ENCODE measurements at places on chromosomes 6 and 20.
A peak's percentile ranks its signal among the peaks of the same experiment; 100 is the strongest.

DNA sequence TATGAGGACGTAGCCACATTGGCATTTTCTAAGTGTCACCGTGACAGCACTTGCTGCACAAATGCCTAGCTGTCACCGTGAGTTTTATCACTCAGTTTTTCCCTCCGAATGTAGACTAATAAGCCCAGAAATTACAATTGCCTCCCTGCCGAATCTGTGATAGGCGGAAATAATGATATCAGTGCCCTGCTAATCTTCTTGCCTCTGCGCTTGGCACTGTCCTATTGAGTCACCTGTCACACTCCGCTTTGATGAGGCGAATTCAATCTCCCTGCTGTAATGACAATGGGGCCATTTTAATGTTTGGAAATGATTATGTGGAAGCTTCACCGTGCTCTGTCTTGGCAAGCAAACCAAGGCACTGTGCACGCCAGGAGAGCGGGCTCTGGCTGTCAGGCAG is 112.8 kb downstream of the LINC00237 start:
- no peak for DNase-seq

- DNase-seq, result no peak
Observed at GRCh38 chr6:135228486-135228885, 47.4 kb downstream of the MYB start.

GRCh38 chr20:50003253-50003656 is 20.5 kb downstream of the SNAI1 start:
- DNase-seq, result no peak

- DNase-seq, result no peak
Observed at GRCh38 chr6:75963569-75963968, 108.9 kb downstream of the IMPG1 start.

GRCh38 chr20:8074931-8075330 is 55.4 kb upstream of the TMX4 start:
- DNase-seq, result no peak

- DNase-seq, result no peak
Observed at GRCh38 chr6:106527979-106528378, 101.3 kb downstream of the RTN4IP1 start.

GRCh38 chr6:41970436-41970846 is 28.8 kb upstream of the CCND3 start:
- DNase-seq, result no peak

DNA sequence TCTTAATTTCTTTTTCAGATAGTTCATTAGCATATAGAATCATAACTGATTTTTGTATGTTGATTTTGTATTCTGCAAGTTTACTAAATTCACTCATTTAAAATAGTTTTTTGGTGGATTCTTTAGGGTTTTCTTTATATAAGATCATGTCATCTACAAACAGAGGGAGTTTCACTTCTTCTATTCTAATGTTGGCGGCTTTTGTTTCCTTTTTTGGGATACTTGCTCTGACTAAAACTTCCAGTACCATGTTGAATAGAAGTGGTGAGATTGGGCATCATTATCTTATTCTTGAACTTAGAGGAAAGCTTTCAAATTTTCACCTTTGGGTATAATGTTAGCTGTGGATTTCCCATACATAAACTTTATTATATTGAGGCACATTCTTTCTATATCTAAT is 296.9 kb downstream of the BCKDHB start:
- no peak for DNase-seq

DNA sequence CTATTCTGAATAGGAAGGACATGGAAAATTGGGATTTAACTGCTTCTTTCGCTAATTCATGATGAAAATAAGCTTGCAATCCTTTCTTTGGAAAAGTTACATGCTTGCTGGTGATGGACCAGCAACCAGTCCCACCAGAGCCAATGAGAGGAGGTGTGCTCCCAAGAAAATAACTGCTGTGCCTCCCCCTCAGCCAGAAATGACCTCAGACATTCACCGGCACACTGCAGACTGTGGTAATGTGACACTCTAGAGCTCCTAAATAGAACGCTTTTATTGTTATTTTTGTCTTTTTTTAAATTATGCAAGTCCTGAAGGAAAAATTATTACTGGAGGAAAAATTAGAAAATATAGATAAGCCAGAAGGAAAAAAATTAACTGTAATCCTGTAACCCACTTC is 2.6 kb downstream of the PYGB start:
- DNase-seq, result no peak

GRCh38 chr6:115817161-115817560 is 243.5 kb downstream of the FRK start:
- no peak for DNase-seq

DNA sequence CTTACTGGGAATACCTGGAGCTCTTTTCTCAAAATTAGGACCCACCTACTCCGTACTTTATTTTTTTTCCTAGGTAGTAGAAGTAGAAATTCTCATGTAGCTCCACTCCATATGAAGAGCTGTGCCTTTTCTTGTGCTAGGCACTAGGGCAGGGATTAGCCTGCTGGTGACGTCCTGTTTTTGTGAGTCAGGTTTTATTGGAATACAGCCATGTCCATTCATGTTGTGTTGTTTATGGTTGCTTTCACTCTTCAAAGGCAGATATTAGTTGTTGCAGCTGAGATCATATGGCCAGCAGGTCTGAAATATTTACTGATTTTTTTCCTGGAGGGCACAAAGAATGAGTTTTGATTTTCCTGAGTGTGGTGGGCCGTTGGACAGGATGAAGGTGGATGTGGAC is 20.5 kb downstream of the XRN2 start:
- no peak for DNase-seq

- no peak for DNase-seq
Observed at GRCh38 chr6:147949981-147950622, 392.5 kb upstream of the SASH1 start.

- peak; percentile 98 for DNase-seq
Observed at GRCh38 chr20:50320901-50321796, 130.5 kb downstream of the CEBPB start.

DNA sequence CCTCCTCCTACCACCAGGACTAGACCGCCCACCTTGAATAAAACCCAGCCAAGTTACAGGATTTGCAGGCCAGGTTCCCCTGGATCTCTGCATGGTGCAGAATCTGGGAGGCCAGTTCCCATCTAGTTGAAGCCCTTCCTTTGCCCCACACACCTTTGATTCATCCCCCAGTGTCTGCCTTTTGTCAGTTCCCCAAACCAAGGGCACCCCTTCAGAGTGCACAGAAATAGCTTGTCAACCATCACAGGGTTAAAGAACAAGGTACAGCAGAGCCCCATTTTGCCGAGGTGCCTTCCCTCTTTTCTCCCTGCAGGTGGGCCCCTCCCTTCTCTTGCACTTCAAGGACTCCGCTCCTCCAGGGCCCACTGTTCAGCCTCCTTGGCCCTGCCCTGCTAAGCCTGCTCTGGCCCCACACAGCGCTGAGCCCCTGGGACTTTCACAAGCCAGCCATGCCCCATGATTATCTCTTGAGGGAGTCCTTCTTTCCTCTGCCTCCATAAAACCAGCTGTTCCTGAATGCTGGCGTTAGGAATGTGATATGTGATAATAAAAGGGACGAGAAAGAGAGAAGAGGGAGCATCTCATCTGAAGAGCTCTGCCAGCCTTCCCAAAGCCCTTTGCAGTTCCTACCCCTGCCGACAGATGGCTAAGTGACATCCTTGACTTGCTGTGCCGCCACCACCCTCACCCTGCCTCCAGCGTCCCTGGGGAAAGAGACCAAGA is 280.3 kb downstream of the CDC5L start:
- peak; percentile 76 for DNase-seq

DNA sequence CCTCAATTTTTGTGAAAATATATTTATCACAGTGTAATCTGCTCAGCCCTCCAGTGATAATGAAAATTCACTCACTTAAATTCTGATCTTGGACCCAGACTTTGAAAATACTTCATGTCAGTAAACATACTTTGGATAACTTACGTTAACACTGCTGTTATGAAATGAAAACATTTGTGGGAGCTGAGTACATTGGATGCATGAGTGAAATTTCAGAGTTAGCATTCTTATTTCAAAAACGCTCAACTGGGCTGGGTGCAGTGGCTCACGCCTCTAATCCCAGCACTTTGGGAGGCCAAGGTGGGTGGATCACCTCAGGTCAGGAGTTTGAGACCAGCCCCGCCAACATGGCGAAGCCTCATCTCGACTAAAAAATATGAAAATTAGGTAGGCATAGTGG is 196.4 kb downstream of the UTRN start:
- DNase-seq, result no peak

DNA sequence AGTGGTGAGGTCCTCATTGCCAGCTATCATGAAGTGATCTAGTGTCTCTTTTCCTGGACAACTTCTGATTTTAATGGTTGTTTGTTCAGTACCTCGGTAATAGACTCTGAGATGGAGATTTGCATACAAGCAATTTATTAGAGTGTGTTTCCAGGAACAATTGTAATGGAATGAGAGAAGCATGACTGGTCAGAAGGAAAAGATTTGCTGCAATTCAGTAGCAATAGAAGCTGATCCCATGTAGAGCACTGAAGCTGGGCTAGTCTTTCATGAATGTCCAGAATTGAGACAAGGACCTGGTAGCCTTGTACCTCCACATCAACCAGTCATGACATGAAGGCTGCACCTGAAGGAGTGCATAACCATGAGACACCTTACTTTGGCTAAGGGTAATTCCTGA is 526.5 kb downstream of the NKAIN2 start:
- no peak for DNase-seq

DNA sequence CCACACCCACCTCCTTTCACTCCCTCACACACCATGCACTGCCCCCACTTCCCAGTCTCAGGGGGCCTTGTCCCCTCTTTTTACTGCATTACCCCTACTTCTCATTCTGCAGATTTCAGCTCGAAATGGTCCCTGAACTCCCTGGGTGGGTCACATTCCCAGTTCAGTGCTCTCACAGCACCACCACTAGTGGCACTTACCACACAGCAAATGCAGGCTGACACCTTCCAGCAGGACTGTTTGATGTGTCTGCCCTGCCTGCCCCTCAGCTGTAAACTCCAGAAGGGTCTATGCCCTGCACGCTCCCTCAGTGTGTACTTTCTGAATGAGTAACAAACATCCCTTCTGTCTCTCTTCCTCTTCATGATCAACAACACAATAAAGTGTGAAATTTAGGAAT is 4.0 kb downstream of the DYNLT1 start:
- no peak for DNase-seq

- DNase-seq, result peak; percentile 0
Observed at GRCh38 chr20:24783631-24784492, 165.2 kb upstream of the CST7 start.

DNA sequence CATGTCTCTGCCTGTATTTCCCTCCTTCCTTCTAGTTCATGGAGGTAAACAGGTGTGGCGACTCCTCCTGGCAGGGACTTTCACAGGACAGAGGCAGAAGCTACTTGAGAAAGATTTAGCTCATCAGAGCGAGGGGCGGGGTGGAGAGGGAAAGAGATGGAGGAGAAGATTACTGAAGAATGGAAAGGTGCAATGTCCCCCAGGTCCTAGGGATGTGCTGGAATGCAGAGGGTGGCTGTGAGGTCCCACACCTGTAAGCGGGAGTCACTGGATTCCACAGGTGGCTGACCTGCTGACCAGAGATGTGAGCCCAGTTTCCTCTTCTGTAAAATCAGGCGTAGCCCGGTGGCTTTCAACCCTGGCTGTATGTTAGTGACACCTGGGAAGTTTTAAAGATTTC is 199.2 kb upstream of the SULF2 start:
- DNase-seq, result no peak

DNA sequence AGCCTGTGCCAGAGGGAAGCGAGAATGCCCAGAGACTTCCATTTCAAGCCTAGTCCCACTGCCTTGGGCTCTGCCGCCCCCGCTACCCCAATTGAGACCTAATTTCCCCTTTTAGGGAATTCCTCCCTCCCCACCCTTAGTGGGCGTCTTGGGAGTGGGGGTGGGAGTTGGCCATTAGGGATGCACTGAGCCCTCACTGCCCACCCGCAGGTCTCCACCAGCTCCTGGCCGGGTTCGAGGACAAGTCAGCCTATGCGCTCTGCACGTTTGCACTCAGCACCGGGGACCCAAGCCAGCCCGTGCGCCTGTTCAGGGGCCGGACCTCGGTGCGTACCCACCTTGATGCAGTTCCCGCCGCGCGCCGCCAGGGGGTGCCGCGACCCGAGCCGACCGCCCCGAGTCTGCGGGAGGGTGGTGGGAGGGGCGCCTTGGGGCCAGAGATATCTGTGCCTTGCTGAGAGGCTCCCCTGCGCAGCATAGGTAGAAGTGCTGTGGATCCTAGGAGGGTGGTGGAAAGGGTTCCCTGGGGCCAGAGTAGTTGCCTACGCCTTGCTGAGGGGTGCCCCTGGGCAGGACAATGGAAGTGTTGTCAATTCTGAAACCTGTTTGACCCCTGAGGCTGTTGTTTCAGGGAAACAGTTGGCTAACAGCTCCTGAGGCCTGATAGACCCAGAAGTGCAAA is 9.2 kb downstream of the ITPA start:
- peak; percentile 78 for DNase-seq

- no peak for DNase-seq
Observed at GRCh38 chr6:33013608-33014007, 4.2 kb upstream of the HLA-DOA start.

- DNase-seq, result peak; percentile 11
Observed at GRCh38 chr6:15793288-15793687, 130.5 kb upstream of the DTNBP1 start.

DNA sequence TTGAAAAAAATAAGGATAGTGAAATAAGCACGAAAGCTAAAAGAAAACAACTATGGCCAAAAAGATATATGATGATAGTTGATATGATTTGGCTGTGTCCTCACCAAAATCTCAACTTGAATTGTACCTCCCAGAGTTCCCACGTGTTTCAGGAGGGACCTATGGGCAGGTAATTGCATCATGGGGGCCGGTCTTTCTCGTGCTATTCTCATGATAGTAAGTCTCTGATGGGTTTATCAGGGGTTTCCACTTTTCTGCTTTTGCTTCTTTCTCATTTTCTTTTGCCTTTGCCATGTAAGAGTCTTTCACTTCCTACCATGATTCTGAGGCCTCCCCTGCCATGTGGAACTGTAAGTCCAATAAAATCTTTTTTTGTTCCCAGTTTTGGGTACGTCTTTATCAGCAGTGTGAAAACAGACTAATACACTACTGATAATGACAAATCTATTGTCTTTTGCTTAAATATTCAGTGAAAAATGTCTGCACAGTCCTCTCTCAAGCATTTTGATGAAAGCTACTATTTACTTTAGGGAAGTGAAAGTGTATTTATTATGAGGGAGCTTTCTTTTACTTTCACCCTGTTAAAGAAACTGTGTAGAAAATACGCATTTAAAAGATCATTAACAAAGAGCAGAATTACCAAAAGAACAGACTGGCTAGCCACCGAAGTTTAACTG is 389.1 kb downstream of the HTR1B start:
- no peak for DNase-seq

- no peak for DNase-seq
Observed at GRCh38 chr6:142048593-142048980, 84.1 kb upstream of the GJE1 start.

GRCh38 chr6:132511831-132512220 is 1.1 kb downstream of the STX7 start:
- no peak for DNase-seq

- no peak for DNase-seq
Observed at GRCh38 chr6:17015144-17015543, 86.7 kb upstream of the STMND1 start.

- no peak for DNase-seq
Observed at GRCh38 chr6:29552512-29553051, 7.0 kb downstream of the UBD start.

GRCh38 chr6:146770275-146770964 is 171.6 kb downstream of the ADGB start:
- DNase-seq, result no peak

GRCh38 chr6:169293196-169293595 is 39.5 kb upstream of the THBS2 start:
- no peak for DNase-seq

Measured in Calu3 (cell line).